Left renal pelvis (tissue), 4 donors: ENCODE measurements at places on chromosomes 13 and 19.

DNA sequence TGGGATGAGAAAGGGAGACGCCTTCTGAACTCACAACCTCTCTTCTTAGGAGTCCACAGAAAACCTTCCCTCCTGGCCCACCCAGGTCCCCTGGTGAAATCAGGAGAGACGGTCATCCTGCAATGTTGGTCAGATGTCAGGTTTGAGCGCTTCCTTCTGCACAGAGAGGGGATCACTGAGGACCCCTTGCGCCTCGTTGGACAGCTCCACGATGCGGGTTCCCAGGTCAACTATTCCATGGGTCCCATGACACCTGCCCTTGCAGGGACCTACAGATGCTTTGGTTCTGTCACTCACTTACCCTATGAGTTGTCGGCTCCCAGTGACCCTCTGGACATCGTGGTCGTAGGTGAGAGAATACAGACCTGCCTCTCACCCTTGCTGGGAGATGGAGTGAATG lies 3.3 kb downstream of the KIR3DL3 start:
- DNase-seq, result no peak

GRCh38 chr13:99442273-99442895 lies 58.9 kb upstream of the TM9SF2 start:
- no peak for DNase-seq

GRCh38 chr19:16892868-16893685 lies 4.3 kb downstream of the F2RL3 start:
- DNase-seq, result no peak

GRCh38 chr13:76750126-76750525 lies 136.1 kb downstream of the KCTD12 start:
- no peak for DNase-seq

DNA sequence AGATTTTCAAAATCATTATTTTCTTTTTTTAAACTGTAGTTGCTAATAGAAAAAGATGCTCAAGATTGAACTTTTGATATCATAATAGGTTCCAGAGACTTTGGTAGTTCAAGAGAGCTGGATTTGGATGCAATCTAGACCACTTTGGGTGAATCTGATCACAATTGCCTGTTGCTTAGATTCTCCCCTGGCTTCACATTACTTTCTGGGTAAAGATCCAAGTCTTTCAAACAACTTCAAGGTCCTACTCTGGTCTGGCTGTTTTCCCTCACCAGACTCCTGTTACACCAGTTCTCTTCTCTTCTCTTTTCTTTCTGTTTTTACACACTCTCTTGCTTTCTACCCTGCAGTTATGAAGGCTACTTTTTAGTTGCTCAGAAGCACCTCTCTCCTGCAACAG lies 7.4 kb upstream of the SPRY2 start:
- no peak for DNase-seq

DNA sequence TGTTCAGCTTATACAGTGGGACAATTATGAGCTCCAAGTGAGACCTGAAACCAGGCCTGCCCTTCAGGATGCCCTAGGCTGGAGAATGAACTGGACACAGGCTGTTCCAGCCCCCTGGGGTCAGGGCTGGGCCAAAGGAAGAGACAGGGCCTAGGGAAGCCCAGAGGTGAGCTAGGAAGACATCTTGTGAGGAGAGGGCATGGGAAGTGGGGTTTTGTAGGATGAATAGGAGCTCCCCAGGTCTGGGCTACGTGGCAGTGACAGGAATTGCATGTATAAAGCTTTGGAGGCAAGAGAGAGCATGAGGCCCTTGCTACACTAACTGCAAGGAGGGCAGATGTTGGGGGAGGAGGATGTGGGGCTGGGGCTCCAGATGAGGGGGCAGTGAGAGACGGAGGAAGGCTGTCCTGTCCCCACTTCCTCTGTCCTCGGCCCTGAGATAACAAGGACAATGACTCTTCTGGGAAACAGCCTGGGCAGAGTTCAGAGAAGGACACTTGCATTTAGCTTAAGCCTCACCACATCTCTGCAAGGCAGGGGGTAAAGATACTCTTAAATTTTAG lies 1.5 kb upstream of the TBXA2R start:
- DNase-seq, result no peak

GRCh38 chr19:38455031-38455430 lies 21.5 kb downstream of the RYR1 start:
- DNase-seq, result no peak

GRCh38 chr13:111211789-111212516 lies 96.8 kb downstream of the ARHGEF7 start:
- no peak for DNase-seq

DNA sequence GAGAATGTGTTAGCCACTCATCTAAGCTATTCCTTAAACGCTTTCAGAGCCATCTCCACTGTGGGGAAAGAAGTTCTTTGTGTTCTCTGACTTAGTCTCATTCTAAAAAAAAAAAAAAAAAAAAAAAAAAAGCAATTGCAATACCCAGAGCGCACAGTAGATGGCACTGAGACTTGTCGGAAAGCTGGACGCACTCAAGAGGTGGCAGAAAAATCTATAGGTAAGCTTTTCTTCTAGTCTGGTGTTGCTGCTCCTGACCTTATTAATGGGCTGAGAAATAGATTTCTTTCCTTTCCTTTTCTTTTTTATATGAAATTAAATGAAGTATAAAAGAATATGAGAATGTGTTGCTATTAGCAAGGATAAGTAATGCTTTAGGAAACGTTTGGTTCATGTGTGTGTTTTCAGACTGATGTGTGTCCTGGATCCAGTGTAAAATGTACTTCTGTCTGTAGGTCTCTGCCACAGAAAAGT lies 4.7 kb upstream of the GJB2 start:
- no peak for DNase-seq

- no peak for DNase-seq
Observed at GRCh38 chr19:7515645-7516151, at the start of gene ZNF358. ZNF358 (plus strand) TSS chr19:7516103; CDS start chr19:7519243, 3,140 bp downstream.

GRCh38 chr13:112634102-112634501 lies 46.1 kb upstream of the TUBGCP3 start:
- DNase-seq, result no peak

GRCh38 chr19:9144920-9145319 lies 4.7 kb downstream of the ZNF317 start:
- DNase-seq, result no peak

GRCh38 chr13:28394422-28394821 lies 100.5 kb downstream of the FLT1 start:
- DNase-seq, result no peak

- DNase-seq, result no peak
Observed at GRCh38 chr19:8466018-8466417, 21.2 kb downstream of the HNRNPM start.

- no peak for DNase-seq
Observed at GRCh38 chr13:23160638-23161480, 19.9 kb upstream of the SGCG start.

DNA sequence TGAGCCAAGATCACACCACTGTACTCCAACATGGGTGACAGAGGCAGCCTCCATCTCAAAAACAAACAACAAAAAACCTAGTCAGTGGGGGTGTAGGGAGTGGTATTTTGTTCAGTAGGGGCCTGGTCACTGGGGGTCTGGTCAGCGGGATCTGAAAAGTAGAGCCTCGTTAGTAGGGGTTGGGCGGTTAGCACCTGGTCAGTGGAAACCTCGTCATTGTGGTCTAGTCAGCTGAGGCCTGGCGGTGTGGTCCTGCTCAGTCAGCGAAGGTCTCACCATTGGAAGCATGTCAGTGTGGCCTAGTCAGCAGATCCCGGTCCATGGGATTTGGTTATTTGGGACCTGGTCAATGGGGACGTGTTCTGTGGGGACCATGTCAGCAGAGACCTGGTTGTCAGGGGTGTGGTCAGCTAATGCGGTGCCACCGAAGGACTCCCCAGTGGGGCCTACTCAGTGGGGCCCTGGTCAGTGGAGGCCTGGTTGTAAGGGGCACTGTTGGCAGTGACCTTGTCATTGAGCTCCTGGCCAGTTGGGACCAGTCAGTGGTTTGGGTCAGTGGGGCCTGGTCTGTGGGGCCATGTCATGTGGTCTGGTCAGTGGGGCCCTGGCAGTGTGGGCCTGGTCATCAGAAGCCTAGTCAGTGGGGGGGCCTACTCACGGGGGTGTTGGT lies 63.0 kb upstream of the TPM4 start:
- DNase-seq, result no peak
